ENCODE measurements at places on chromosomes 2 and 18.

DNA sequence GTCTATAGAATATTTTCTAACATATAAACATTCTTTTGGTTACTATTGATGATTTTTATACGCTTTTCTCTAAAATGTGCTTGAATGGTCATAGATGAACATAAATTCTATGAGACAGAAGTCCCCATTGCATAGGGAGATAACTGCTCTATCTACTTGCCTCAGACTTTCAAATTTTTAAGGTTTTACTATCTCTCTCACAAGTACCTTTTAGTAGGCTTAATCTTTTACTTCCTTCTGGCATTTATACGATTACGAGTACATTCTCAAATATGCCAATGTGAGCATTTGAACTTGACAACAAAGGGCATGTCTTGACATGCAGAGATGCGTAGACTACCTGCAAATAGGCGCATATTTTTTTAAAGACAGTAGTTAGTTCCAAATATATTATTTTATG is 935.9 kb upstream of the LRATD1 start:
- DNase-seq, result no peak

DNA sequence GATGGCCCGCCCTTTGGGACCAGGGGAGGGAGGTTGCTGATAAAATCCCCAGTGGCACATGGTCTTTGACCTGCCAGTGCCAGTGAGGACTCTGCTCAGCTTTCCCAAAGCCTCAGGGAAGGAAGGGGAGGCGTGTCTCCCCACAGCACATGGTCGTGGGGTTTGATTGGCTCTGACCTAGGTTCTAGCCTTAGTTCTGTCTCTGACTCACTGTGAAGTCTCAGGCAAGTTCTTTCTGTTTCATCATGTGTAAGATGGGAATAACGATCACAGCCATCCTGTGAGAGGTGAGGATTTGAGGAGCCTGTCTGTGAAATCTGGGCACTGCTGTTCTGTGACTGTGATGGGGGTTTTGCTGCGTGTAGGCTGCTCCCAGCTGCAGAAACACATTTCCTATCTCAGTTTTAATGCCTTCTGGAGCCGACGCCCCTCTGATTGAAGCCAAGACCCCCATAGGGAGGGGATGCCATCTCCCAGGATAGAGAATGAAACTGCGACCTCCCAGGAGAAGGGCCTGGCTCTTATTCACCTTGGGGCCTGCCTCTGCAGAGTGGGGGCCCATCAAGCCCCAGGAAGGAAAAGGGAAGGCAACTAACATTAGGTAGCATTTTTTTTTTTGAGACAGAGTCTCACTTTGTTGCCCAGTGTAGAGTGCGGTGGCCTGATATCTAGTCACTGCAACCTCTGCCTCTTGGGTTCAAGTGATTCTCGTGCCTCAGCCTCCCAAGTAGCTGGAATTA is 84.0 kb downstream of the DDX1 start:
- peak; percentile 25 for DNase-seq

DNA sequence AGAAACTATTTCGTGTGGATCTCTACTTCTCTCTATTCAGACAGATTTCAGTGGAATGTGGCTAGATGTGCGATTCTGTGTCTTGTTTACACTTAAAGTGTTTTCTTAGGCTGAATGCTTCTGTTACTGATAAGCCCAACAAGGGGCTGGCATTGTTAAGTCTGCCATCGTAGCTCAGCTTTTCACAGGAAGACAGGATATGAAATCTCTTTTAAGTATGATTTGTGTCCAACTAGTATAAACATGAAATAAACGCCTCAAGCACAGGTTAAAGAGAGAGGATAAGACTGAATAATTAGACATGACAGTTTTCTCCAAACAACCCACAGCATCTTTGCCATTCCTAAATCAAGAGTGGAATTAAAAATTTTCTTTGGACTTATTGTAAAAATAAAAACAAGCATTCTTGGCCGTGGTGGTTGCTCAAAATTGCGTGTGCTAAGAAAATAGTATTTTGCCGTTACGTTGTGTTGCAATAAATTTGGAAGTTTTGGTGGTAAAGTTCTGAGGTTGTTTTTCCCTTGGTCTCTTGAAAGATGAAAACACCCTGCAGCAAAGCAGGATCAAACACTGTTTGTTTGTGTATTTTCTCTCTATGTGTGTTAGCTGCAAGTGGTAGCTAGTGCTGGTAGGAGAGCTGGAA is 1.0 kb downstream of the VIT start:
- peak; percentile 12 for DNase-seq

DNA sequence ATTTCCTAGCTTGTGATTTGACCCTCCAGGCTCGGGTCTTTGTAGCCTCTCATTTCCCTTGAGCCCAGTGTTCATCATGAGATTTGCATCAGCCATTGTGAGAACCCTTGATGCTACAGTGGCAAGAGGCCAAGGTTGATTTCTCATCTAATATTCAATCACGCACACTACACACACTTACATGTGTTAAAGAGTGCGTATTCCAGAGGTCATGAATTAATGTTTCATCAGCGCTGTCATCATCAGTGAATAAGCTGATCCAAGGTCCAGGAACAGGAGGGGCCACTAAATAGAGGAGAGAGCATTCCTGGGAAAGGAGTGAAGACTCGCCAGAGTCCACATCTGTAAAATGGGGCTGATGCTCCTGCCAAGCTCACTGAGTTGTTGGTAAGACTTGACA is 276.1 kb upstream of the SIX2 start:
- peak; percentile 97 for DNase-seq

GRCh38 chr2:28469947-28470535 is 25.8 kb upstream of the PLB1 start:
- no peak for DNase-seq

DNA sequence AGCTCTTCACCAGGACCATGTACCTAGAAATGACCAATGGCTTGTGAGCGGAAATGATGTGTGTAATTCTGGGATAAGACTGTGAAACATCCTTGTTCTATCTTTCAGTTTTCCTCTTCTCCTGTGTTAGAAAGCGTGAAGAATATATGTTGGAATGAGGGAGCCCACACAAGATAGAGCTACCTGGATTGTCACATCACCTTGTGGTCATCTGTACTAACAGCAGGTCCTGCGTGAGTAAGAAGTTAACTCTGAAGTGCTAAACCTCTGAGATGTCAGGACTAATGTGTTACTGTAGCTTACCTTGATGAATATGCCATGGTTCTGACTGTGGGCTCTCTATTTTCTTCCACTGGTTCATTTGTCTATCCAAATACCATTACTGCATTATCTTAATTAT is 75.6 kb downstream of the FASTKD2 start:
- DNase-seq, result no peak

- DNase-seq, result no peak
These were observed 383.7 kb downstream of the SOCS6 start for GRCh38 chr18:70672581-70672980.

DNA sequence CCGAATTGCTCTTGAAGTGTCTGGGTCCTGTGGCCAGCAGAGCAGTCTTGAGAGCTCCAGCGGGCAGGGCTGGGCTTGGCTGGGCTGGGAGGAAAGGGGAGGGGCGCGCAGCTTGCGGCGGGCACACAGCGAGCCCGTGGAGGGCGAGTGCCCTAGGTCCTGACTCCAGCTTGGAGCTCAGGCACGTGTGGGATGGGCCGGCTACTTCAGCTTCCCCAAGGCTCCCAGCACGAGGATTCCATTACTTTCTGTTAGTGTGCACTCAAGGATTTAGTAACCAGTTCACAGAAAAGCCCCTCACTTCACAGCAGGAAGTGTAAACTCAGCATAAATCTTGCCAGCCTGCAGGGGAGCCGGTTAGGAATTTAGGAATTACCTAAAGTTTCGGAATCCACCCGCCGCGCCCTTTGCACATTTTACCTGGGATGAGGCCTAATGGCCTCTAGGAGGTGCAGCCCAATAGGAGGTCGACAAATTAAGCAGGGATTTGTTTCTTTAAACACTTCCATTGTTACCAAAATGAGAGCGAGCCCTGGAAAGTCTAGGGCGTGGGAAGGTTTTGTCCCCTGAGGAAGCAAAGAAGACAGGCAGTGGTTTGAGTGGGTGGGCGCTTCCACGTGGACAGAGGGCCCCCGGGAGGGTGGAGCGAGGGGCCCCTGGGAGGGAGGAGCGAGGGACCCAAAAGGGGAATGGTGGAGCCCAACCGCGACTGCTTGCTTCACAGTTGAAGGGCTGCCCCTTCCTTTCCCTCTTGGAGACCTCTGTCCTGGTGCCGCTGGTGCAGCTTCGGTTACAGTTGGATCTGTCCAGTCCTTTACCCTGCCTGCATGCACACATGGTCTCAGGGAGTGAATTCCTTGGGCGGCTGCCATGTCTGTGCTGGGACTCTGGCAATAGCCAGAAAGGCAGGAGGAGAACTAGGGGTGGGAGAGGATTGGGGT is 93.3 kb downstream of the CTAGE1 start:
- peak; percentile 25 for DNase-seq

- peak; percentile 33 for DNase-seq
These were observed 166.3 kb upstream of the SERTAD2 start for GRCh38 chr2:64819774-64820688.

Data from fibroblast of mammary gland (primary cell).